ENCODE measurements at places on chromosomes 11 and 22.
A peak's percentile ranks its signal among the peaks of the same experiment; 100 is the strongest.

GRCh38 chr22:45450921-45451651 lies 37.6 kb downstream of the RIBC2 start:
- DNase-seq: no peak

- no peak for DNase-seq
These were observed 111.9 kb downstream of the MRTFA start for GRCh38 chr22:40524392-40525249.

DNA sequence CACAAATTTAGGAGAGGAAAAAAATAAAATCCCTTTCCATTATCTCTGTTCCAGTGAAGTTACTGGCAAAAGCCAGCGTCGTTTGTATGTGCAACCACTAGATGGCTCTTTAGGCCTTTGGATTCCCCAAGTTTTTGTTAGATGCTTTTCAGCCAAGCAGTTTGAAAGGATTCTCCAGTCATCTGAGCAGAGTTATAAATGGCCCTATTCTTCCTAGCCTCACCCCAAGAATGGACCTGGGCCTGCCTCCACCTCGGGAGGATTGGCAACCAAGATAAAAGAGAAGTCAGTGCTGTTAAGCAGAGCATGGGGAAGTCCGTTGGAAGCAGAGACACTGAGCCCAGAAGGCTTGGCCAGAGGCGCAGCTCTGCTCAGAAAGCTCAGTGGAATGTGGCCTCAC lies 15.4 kb downstream of the FAM181B start:
- peak; percentile 11 for DNase-seq

- no peak for DNase-seq
These were observed 73.9 kb downstream of the PARVA start for GRCh38 chr11:12451179-12451814.

- no peak for DNase-seq
These were observed 5.8 kb downstream of the UBASH3B start for GRCh38 chr11:122661182-122661945.

Data from activated CD4-positive, alpha-beta T cell treated with anti-CD3 and anti-CD28 coated beads, Interleukin-2, amount 50 U/mL, for 48 hours (primary cell).